Breast epithelium (tissue), 4 donors: ENCODE measurements at places on chromosomes 7 and 10. TPM values are rescaled to one million over a fixed set of nuclear protein-coding genes. Genes with fewer than 3 reads are reported as not detected.

FRMD4A gene
- total RNA-seq = 27.5 TPM

- DNase-seq = no peak
Measured at GRCh38 chr7:142496545-142496991, 238.7 kb upstream of the PRSS58 start.

- no peak for DNase-seq
Measured at GRCh38 chr10:104925232-104925851, 284.3 kb downstream of the SORCS3 start.

DNA sequence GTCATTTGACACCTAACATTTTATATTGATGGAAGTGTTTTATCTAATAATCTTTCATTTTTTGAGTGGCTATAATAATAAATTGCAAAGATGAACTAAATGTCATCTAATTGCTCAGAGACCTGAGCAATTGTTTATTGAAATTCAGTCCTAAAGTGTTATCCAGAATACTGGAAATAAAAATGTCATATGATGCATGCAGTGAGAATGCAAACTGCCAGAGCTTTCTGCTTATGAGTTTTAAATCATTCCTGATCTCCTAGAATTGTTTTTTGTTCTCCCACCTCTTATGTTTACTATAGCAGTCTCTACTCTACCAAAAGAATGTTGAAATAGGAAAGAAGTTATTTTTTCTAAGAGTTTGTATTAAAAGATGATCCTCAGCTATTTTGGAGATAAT lies 116.7 kb downstream of the FOXP2 start:
- DNase-seq = no peak

DNA sequence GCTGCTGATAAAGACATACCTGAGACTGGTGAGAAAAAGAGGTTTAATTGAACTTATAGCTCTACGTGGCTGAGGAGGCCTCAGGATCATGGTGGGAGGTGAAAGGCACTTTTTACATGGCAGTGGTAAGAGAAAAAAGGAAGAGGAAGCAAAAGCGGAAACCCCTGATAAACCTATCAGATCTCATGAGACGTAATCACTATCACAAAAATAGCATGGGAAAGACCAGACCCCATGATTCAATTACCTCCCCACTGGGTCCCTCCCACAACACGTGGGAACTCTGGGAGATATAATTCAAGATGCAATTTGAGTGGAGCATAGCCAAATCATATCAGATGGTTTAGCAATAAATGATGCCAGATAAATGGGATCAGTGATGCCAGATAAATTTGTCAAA lies 892.0 kb upstream of the CELF2 start:
- no peak for DNase-seq

DNA sequence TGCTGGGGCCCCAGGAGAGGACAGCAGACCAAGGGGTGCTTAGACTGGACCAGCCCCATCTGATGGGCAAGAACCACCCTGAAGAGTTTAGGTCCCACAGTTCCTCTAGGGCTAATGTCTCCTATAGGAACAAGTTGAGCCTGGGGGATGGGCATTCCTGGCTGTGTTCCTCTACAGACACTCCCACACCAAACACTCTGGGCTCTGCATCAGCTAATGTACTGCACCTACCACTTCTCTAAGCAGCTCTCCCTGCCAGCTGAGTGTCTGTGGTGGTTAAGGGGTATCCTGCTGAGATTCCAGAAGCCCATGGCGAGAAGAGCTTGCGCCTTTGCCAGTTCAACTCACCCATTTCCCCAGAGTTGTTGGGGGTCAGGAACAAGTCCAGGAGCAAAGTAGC lies 284.1 kb upstream of the CSTF2T start:
- no peak for DNase-seq

GRCh38 chr10:7264313-7264756 lies 146.5 kb downstream of the SFMBT2 start:
- DNase-seq = no peak
